Stimulated activated CD4-positive, alpha-beta T cell treated with anti-CD3 and anti-CD28 coated beads, Interleukin-1b, Interleukin-23, amount 100 ng/mL, for 48 hours (primary cell): ENCODE measurements at places on chromosomes 7 and 10.

GRCh38 chr7:133797818-133798520 lies 329.2 kb upstream of the LRGUK start:
- DNase-seq: no peak

DNA sequence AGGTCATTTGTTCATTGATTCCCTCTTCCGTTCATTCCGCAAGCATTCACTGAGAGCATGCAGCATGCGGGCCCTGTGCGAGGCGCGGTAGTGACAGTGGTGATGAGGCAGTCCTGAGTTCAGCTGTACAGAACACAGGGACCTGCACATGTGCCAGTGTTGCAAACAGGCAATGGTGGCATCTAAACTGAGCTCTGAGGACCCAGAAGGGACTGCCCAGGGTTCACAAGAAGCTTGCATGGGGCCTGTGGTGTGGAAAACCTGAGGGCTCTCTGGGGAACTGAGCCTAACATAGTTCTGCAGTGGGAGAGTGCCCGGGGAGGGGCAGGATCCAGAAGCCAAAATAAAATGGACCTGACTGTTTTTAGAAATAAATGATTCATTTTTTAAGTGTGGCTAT lies 13.2 kb downstream of the ZNF488 start:
- no peak for DNase-seq

GRCh38 chr7:113774182-113774807 lies 144.5 kb downstream of the PPP1R3A start:
- no peak for DNase-seq

DNA sequence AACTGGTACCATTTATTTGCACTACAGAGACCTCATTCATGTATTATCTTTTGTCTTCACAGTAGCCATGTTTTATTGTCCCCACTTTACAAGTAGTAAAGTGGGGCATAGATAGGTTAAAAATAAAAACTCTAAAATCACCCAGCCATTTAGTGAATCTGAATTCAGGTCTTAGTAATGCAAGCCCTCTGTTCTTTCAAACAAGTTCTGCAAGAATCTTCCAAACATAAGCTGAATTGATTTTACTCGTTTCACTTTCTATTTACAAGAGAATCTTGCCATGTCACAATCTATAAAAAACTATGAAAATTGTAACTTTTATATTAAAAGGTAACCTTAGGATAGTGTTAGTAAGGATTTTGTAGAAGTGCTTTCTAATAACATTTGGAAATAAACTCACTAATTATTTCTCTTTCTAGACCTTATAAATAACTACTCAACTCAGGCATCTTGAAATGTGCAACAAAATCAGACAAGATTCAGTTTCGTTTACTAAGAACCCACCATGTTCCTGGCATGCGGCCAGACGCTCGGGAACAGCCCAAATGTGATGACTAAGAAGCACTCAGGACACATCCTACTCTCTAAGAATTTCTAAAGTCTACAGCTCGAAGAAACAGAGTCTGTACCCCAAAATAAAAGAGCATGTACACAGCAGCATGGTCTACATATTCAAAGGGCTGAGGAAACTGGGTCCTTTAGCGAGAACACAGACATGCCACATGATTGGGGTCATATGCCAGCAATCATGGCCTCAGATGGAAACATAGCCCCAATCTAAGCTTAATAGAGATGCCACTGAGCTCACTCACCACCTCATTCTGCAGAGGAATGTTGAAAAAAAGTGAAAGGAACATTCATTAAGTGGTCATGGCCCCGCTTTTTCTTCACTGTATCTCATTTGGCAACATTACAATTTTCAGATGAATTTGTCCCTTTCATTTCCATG lies 167.6 kb downstream of the AMPH start:
- peak; percentile 88 for DNase-seq

GRCh38 chr10:28680358-28680752 lies 3.0 kb downstream of the BAMBI start:
- DNase-seq: no peak

GRCh38 chr10:8041992-8042720 lies 12.3 kb upstream of the GATA3 start:
- no peak for DNase-seq

- DNase-seq: no peak
Measured at GRCh38 chr10:66838656-66839055, 87.2 kb upstream of the LRRTM3 start.

DNA sequence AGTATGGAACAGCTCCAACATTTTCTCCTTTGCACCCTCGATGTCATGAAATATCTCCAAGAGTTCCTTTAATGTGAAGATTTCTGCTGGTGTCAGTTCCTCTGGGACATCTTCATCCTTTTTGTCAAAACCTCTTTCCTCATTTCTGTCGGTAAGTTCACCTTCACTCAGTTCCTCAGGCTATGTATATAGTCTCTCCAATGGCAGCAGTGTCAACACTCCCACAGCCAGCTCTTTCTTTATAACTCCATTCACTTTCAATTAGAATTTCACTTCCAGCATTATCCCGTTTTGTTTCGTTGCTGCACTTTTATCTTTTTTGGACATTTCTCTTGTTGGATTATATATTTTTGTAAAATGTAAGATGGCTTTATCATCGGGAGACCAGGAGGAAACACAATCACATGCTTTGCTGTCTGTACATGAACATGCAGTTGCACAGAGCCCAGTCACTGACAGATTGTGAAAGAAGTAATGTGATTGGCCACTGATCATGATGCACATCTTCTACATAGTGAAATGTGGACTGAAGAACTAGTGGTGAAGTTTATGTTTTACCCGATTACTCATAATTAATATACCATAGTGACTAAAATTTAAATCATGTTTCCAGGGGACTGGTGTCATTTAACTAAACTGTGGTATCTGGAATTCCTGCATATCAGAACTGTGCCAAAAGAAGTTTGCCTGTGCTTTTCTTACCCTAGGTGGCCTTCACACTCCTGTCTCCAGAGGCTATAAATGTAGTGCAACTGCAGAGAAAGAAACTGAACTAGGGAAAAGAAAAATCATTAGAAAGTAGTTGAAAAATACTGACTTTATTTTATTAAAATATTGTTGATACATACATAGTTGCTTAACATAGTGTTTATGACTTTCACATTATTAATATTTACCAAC lies 289.6 kb downstream of the PPP1R3A start:
- no peak for DNase-seq

- DNase-seq: no peak
Measured at GRCh38 chr10:61110188-61110844, 166.3 kb upstream of the RHOBTB1 start.

DNA sequence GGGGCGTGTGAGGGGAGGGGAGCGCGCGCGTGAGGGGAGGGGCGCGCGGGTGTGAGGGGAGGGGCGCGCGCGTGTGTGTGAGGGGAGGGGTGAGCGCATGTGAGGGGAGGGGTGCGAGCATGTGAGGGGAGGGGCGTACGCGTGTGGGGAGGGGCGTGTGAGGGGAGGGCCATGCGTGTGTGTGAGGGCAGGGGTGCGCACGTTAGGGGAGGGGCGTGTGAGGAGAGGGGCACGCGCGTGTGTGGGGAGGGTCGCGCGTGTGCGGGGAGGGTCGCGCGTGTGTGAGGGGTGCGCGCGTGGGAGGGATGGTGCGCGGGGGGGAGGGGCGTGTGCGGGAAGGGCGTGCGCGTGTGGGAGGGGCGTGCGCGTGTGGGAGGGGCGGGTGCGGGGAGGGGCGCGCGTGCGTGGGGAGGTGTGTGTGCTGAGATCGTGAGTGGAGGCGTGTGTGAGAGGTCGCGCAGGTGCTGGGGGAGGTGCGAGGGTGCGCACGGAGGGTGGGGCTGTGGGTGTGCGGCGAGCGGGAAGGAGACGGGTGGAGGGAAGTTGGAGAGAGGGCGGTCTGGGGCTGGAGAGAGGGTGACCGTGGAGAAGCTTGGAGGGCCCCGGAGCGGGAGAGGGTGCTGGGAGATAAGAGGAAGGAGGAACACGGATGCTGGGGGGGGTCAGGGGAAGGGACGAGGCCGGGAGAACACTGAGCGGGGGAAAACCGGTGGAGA lies 19.7 kb downstream of the MXI1 start:
- DNase-seq: peak; percentile 57
